ENCODE measurements at places on chromosomes 16 and 17.

GRCh38 chr16:23607726-23608125 is 11.6 kb upstream of the NDUFAB1 start:
- DNase-seq, result no peak

- peak; percentile 43 for DNase-seq
Observed at GRCh38 chr16:11586856-11587642, at the start of gene LITAF. LITAF (minus strand) TSS chr16:11586919; CDS start chr16:11556730, 30,189 bp downstream.

DNA sequence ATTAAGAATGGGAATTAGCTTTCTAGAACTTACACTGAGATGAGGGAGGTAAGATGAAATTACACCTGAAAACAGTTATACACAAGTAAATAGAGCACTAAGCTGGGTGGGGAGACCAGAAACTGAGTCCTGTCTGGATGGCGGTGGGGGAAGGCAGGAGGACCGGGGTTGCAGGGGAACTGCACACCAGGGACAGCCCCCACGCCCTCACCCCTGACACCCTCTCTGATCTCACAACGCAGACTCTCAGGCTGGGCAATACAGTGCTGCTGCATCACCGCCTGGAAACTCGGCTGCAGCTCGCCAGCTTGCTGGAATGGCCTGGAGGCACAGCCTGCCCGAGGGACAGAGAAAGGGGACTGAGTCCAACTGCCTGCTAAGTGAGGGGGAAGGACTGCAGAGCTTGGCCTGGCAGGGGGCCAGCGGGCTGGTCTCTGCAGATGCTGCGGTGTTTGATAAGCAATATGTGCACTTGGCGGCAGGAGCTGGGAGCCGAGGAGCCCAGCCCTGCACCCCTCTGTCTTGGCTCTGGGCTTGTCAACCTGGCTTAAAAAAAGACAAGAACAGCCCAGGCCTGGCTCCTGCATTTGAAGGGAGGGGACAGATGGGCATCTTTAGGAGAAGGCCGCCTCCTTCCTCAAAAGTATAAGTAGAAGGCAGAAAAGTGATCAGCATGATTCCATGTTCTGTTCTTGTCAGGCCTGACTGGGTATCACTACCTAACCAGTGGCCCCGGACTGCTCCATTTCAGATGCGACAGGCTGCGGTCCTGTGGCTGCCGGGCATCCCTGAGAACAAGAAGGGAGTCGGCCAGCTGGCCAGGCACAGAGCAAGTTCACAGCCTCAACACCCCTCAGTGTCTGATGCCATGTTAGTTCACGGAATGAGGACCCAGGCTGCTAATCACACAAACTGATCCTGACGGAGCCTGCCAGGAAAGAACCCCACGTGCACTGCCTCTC is 30.2 kb downstream of the SPHK1 start:
- DNase-seq, result peak; percentile 48

- peak; percentile 54 for DNase-seq
Observed at GRCh38 chr16:67884684-67885083, at the start of gene NRN1L. NRN1L (plus strand) TSS chr16:67884885; CDS start chr16:67884904, 19 bp downstream.

DNA sequence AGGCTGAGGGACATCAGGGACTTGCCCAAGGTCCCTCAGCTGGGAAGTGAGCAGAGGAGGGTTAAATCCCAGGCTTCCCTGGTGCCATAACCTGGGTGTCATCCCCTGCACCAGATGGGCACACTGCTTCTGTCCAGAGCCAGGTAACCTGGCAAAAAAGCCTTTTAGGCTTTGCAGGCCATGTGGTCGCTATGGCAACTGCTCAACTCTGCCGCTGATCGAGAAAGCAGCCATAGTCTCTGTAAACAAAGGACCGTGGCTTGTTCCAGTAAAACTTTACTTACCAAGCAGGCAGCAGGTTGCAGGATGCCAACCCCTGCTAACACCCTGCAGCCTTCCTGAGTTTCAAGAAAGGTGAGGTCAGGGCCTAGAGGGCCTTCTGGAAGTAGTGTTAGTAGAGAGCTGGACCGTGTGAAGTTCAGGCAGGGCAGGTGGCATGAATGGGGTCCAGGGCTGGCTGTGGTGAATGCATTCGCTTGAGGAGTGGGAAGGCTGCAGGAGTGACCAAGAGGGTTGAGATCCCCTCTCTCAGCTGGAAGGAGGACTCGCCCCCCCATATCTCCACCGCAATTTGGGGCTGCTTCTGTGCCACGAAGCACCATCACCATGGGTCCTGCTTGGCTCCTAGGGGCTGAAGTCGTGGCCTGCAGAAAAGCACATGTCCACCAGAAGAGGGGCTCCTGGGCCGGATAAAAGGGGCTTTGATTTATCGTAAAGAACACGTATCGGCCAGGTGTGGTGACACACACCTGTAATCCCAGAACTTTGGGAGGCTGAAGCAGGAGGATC is 91.3 kb downstream of the SOCS1 start:
- DNase-seq, result no peak

DNA sequence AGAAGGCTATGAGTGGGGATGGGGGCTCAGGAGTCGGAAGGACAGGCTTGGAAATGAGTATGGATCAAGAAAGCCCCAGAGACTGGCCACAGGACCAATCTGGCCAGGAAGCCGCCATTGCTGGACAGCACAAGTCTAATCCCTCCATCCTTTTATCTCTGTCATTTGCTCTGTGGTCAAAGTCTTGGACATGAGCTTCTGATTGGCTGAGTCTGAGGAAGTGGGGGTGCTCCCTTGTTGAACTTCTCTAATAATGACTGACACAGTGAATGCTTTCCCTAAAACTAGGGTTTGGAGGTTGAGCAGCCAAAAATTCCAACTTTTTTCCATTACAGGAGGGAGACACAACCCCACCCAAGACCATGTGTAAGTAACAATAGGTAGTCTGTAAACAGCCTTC is 97.4 kb downstream of the MARF1 start:
- no peak for DNase-seq

DNA sequence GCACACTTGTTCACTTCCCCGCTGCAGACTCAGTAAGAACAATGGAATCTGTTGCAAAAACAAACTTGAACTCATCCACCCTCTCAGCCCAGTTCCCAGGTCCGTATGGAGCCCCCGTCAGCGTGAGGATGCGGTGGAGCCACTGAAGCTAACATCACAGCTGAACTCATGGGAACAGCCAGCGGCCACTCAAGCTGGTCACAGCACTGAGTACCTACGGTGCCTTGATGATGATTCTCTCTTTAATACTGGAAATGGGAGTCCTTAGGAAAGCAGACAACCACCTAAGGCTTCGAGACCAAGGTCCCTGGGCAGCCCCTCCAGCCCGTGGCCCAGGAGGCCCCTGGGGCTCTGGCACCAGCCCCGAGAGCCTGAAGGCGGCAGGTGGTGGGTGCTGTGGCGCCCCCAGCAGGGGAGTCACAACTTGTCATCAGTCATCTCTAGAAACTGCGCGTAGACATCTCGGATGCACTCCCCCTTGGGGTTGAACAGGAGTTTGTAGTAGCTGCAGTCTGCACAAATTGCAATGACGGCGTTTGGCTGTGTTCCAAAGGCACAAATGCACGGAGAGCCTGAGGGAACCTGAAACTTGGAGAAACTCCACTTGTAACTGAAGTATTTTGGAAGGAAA is 31.0 kb upstream of the RHOT1 start:
- DNase-seq, result no peak

- DNase-seq, result no peak
Observed at GRCh38 chr16:79713609-79714309, 113.2 kb upstream of the MAF start.

DNA sequence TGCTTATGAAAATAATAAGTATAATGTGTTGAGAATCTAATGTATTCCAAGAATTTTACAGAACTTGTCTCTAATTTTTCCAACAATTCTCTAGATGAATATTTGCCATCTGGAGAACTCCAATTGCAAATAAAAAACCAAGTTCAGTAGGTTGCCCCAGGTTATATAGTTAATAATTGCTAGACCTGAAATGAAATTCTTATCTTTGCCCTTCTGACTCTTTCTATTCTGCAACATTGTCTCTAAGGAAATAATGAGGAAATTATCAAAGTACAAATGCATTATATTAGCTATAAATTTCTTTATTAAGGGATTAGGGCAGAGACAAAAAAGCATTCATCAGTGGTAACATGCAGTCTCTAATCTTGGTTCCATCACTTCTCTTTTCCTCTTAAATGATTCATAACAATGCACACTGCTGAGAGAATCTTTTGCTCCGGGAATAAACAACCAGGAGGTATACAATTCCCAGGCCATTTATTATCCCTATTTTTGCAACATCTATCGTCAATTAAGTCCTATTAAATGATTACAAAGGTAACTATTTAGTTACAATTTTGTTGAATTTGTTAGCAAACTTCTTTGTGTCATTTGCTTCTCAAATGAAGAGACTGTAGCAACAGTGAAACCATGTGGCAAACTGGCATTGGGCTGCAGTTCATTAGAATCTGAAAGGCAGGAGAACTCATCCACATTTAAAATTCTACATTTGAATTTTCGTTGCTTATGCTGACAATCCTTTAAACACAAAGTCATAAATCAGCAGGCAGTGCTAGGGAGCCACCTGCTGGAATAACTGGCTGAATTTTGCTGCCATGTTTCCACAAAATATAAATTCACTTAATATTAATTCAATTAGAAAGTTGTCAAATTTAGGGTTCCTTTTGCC is 349.6 kb downstream of the KIF2B start:
- peak; percentile 21 for DNase-seq

- DNase-seq, result no peak
Observed at GRCh38 chr17:45729294-45729907, 54.7 kb upstream of the CRHR1 start.

- DNase-seq, result no peak
Observed at GRCh38 chr16:23501291-23501690, 9.0 kb downstream of the GGA2 start.

GRCh38 chr17:56658648-56659047 is 65.1 kb downstream of the NOG start:
- no peak for DNase-seq

DNA sequence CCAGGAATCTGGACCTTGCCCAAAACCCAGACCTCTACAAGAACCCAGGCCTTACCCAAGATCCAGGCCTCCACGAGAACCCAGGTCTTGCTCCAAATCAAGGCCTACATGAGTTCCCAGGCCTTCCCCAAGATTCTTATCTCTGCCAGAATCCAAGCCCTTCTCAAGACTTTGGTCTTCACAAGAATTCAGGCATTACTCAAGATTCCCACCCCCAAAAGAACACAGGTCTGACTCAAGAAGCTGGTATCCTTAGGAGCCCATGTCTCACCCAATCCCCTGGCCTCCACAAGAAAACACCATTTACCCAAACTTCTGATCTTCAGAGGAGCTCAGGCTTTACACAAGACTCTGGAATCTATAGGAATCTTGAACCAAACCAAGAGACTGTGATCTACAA is 2.6 kb downstream of the SPEM3 start:
- no peak for DNase-seq

GRCh38 chr16:70746708-70747424 is 54.1 kb downstream of the VAC14 start:
- no peak for DNase-seq

DNA sequence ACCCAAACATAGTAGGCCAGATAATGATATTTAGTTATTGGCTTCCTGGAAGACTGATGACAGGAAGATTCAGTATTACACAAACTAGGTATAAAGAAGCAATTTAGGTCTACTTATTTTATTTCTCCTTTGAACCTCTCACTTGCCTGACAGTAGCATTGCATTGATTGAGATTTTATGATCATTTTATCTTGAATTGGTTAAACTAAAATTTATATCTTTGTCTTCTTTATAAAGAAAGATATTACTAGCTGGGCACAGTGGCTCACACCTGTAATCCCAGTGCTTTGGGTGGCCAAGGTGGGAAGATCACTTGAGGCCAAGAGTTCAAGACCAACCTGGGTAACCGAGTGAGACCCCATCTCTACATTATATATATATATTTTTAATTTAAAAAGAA is 14.4 kb downstream of the HLF start:
- DNase-seq, result no peak
